ENCODE measurements at places on chromosomes 11 and 22. TPM values are rescaled to one million over a fixed set of nuclear protein-coding genes. Genes with fewer than 3 reads are reported as not detected.
A peak's percentile ranks its signal among the peaks of the same experiment; 100 is the strongest.

DNA sequence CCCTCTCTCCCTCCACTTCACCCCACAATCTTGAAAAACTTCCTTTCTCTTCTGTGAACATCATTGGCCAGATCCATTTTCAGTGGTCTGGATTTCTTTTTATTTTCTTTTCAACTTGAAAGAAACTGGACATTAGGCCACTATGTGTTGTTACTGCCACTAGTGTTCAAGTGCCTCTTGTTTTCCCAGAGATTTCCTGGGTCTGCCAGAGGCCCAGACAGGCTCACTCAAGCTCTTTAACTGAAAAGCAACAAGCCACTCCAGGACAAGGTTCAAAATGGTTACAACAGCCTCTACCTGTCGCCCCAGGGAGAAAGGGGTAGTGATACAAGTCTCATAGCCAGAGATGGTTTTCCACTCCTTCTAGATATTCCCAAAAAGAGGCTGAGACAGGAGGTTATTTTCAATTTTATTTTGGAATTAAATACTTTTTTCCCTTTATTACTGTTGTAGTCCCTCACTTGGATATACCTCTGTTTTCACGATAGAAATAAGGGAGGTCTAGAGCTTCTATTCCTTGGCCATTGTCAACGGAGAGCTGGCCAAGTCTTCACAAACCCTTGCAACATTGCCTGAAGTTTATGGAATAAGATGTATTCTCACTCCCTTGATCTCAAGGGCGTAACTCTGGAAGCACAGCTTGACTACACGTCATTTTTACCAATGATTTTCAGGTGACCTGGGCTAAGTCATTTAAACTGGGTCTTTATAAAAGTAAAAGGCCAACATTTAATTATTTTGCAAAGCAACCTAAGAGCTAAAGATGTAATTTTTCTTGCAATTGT, 92.3 kb downstream of the CD44 start:
- no peak for DNase-seq

GRCh38 chr11:119169282-119169719, 776 bp downstream of the NLRX1 start:
- DNase-seq, result peak; percentile 36

The SCUBE2 gene
- 7.5 TPM for total RNA-seq

DNA sequence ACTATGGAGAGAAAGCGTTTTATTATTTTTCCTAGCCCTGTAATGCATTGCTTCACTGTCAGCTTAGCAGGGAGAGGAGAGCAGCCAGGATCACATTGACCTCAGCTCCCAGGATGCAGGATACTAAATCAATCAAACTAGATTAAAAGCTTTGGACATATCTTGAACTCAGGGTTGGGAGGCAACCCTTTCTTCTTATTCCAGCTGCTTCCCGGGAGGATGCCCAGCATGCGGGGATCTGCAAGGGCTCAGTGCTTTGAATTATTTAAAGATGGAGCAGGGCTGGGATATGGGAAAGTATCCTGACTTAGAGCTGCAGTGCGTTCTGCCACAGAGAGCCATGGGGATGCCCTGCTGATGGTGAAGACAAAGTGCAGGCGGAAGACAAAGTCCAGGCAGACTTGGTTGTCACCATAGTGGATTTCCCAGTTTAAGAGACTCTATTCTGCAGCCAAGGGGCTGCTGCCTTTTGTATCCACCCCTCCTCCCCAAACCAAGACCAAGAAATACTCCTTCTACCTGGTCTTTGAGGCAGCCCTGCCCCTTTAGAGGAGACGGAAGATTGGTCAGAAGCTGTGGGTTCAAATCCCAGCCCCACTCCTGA, 1035.0 kb downstream of the TBC1D22A start:
- no peak for DNase-seq

The NPTXR gene
- total RNA-seq, result 2.0 TPM

- DNase-seq, result peak; percentile 86
These were observed 51.5 kb upstream of the LRRC32 start for GRCh38 chr11:76721755-76722677.

DNA sequence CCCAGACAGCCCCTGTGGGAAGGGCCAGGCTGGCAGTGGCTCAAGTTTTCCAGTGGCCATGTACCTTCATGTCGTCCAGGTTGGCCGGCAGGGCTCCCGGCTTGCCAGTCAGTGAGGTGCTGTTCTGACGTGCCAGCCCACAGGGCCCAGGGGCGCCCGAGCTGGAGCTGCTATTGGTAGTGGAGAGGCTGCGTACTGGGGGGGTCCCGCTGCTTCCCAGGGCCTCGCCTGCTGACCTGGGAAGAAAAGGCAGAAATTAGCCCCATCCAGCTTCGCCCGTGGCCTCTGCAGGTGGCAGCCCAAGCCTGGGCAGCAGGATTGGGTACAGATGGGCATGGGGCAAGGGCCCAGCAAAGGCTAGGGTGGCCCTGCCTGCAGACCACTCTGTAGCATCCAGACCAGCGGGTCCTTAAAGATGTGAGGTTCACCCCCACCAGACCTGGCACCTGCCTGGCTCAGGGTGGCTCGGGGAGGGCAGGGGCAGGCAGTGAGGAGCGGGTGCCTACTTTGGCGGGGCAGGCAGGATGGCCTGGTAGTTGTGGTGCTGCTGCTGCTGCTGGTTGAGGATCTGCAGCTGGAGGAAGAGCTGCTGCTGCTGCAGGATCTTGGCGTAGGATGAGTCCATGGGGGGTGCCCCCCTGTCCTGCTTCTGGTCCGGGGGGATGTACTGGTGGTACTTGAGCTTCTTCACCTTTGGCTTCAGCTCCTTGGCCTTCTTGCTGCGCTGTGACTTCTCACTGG, 50.1 kb downstream of the SGSM3 start:
- DNase-seq, result no peak

DNA sequence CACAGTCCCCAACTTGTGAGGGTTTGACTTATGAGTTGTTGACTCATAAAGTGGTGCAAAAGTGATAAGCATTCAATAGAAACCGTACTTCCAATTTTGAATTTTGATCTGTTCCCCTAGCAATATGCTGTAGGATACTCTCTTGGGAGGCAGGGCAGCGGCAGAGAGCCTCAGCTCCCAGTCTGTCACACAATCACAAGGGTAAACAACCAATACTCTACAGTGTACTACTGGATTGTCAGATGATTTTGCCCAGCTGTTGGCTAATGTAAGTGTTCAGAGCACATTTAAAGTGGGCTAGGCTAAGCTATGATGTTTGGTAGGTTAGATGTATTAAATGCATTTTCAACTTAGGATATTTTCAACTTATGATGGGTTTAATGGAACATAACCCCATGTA, 13.7 kb upstream of the NXPE2 start:
- no peak for DNase-seq

GRCh38 chr22:36700711-36701670, 2.6 kb downstream of the CACNG2 start:
- no peak for DNase-seq

GRCh38 chr11:69050592-69051380, 2.1 kb downstream of the TPCN2 start:
- no peak for DNase-seq

DNA sequence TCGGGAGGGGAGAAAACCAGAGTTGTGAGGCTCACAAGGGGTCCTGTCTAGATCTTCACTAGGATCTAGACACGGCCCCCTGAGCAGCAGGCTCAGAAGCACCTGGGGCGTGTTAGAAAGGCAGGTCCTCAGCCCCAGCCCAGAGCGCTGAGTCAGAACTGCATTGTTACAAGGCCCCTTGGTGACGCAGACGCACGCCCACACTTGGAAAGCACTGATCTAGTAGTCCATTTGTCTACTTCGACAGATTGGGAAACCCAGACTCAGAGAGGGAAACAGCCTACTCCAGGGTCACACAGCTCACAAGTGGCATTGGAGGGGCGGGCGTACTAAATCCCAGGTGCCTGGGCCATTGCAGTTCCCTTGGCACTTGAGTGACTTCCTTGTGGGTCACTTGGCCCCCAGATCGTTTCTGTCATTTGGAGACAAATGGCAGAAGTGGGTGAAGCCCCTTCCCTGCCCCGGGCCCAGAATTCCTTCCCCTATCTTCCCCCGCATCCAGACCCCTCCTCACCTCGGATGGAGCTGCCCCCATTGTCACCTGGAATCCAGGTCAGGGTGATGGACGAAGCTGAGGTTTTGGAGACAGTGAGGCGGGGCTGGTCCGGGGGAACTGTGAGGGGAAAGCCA, 110.8 kb downstream of the CEP164 start:
- no peak for DNase-seq

The MFRP gene
- not detected for total RNA-seq

GRCh38 chr22:26502688-26503561, 9.3 kb downstream of the TFIP11 start:
- DNase-seq, result peak; percentile 33

GRCh38 chr11:7600205-7600775, 73.0 kb downstream of the CYB5R2 start:
- DNase-seq, result no peak

DNA sequence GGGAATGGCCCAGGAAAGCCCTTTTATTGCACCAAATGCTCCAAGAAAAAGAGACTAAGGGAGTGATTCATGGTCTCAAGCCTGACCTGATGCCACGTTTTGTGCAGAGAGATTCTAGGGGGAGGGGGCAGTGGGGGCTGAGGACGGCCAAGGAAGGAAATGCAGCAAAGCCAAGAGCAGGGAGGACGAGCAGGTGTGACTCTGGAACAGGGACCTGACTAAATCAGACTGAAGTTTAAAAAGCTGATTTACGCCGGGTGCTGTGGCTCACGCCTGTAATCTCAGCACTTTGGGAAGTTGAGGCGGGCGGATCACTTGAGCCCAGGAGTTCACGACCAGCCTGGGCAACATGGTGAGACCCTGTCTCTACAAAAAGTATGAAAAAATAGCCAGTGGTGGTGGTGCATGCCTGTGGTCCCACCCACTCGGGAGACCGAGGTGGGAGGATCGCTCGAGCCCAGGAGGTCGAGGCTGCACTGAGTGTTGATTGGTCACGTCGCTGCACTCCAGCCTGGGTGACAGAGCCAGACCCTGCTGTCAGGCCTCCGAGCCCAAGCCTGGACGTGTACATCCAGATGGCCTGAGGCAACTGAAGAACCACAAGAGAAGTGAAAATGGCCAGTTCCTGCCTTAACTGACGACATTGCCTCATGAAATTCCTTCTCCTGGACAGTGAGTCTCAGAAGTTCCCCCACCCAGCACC, 10.8 kb upstream of the IFITM3 start:
- DNase-seq, result no peak

The CDC42EP2 gene
- 7.8 TPM for total RNA-seq

GRCh38 chr22:30205281-30206115, 41.1 kb downstream of the LIF start:
- DNase-seq, result no peak

DNA sequence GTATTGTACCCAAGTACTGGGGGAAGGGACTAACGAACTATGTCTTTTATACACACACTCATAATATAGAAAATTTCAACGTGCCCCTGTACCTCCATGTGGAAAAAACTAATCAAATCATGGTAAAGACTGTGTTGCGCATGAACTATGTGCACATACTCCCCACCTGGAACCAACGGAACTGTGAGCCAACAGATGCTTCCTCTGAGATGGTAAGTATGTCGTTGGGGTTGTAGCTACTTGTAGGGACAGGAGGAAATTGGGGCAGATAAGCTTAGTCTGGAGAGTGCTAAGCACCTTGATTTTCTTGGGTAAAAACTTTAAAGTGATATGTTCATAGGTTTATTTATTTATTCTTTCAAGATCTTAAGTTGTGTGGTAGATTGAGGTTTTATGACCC, 40.1 kb downstream of the GLYAT start:
- no peak for DNase-seq

GRCh38 chr11:45174963-45175362, 28.5 kb downstream of the PRDM11 start:
- DNase-seq, result no peak

- no peak for DNase-seq
These were observed 85.7 kb downstream of the IGLL5 start for GRCh38 chr22:22973336-22973735.

The NXPE2 gene
- 22.2 TPM for total RNA-seq

The SCGB1D2 gene
- not detected for total RNA-seq

The PRSS23 gene
- 45.5 TPM for total RNA-seq

GRCh38 chr22:19508024-19508776, 16.0 kb downstream of the CLDN5 start:
- no peak for DNase-seq

DNA sequence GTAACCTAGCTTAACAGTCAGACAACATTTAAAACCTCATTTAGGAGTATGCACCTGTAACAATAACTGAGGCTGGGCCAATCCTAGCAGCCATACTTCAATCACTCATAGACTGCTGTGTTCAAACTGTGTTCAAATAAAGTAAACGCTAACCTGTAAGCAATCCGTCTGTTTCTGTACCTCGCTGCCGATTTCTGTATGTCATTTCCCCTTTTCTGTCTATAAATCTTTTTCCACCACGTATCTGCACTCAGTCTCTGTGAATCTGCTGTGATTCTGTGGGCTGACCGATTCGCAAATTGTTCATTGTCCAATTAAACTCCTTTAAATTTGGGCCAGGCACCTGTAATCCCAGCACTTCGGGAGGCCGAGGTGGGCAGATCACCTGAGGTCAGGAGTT, 12.3 kb downstream of the APOBEC3H start:
- DNase-seq, result no peak

- no peak for DNase-seq
These were observed 41.0 kb upstream of the TENM4 start for GRCh38 chr11:79481795-79482194.

The OR8D4 gene
- 0.64 TPM for total RNA-seq

DNA sequence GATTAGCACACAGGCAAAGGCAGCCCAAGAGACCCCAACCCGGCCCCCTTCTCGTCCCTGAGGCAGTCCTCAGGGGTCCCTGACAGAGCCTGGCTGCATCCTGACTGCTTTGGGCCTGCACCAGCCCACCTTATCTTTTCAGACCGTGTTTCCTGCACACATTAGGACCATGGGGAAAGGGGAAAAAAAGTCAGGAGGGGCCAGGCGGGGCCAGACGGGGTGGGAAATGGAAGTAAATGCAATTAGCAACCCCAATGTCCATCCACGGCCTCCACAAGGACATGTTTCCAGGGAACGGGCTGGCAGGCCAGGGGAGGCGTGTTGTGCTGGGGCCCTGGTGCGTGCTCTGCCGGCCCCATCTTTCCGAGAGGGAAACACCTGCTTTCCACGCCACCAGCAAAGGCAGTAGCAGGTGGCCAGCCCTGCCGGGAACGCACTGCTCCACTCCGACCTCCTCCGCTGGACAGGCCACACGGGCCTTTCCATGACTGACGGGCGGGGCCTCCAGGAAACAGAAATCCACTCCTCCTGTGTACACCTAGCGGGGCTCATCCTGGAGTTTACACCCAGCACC, 7.4 kb downstream of the EHD1 start:
- DNase-seq, result peak; percentile 52

GRCh38 chr11:66891851-66892660, 35.2 kb downstream of the LRFN4 start:
- peak; percentile 49 for DNase-seq

The HIRA gene
- 22.3 TPM for total RNA-seq

GRCh38 chr11:111603611-111604130, 1.4 kb downstream of the SIK2 start:
- DNase-seq, result no peak

GRCh38 chr11:17930544-17931125, 82.2 kb downstream of the SERGEF start:
- no peak for DNase-seq

The LMNTD2 gene
- total RNA-seq, result 9.8 TPM

The SEPTIN3 gene
- 0.69 TPM for total RNA-seq

DNA sequence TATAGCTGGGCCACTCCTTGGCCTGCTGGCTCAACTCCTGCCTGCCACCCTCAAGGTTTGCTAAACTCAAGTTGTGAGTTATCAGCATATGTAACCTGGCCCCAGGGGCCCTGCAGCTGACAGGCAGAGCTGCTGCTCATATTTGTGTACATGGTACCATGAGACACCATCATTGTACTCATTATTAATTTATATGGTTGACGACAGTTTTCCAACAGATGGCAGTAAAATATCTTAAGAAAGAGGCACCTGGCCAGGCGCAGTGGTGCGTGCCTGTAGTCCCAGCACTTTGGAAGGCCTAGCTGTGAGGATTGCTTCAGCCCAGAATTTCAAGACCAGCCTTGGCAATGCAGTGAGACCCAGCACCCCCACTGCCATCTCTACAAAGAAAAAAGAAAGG, 11.4 kb upstream of the DENND5A start:
- peak; percentile 7 for DNase-seq
